Cerebellar cortex (tissue), 1 donor: ENCODE measurements at places on chromosomes 2 and 18.
A peak's percentile ranks its signal among the peaks of the same experiment; 100 is the strongest.

- no peak for DNase-seq
Measured at GRCh38 chr2:132627536-132627935, 42.5 kb downstream of the LYPD1 start.

GRCh38 chr18:21897811-21898210 lies 157.2 kb downstream of the MIB1 start:
- DNase-seq: peak; percentile 46

GRCh38 chr18:74577019-74577418 lies 20.7 kb upstream of the ZNF407 start:
- no peak for DNase-seq

DNA sequence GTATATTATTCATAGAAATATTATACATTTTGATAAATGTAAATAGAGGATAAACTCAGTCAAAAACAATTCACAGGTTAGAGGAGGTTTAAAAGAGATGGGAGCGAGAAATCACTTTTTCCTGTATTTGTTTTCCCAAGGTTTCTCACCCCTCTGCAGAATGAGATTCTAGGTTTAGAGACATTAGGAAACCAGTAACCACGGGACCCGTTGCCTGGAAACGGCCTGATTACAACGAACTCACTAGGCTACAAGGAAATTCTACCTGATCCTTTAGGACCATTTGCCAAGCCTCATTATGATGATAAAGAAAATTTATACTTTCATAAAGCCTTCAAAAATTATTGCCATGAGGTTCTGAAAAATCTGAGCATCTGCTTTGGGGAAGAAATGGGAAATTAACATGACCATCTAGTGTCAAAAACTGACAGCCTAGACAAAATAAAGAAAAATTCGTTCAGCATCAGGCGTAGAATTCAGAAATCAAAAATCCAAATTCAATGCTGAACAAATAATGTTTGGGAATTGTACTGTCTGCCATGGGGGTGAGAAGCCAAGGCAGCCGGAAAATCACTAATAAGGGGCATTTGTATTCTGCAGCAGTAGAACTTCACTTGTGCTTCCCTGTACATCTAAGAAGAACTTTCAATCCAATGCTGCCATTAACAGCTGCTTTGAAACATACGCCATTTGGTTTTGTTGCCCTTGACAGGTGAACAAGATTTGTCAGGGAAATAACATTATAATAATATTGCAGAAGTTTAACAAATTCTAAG lies 262.3 kb downstream of the NRXN1 start:
- DNase-seq: peak; percentile 77

GRCh38 chr2:239640210-239640609 lies 239.4 kb upstream of the HDAC4 start:
- DNase-seq: no peak

GRCh38 chr2:20212459-20212870 lies 12.5 kb downstream of the SDC1 start:
- no peak for DNase-seq

GRCh38 chr2:66865161-66865560 lies 430.2 kb downstream of the MEIS1 start:
- DNase-seq: no peak

DNA sequence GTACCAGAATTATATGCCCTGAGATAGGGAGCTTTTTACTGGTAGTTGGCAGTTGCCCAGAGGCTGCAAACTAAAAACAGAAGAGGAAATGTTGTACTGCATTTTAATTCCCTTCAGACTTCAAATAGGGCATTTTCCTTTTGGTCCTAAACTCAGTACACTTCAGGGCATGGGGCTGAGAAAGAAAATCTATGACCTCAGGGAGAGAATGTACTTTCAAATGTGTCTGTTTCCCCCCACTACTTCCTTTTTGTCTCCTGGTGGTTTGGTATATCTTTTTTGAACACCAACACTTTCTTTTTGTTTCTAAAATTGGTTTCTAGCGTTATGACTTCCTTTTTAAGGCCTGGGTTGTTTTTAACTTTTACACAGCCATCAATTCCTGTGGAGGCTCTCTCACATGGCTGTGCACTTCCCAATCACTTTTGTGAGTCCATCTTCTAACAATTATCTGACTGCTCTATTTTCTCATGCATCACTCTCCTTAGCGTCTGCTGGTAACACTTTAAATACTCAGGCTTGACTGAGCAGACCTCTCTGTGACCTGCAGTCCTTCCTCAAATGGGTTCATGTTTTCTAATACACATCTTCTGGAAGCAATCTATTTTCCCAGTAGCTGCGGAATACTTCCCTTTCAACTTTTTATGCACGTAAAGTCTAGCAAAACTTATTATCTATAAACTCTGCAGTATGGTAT lies 596.0 kb downstream of the LRP1B start:
- no peak for DNase-seq

- no peak for DNase-seq
Measured at GRCh38 chr18:6118080-6118479, 222.8 kb upstream of the TMEM200C start.

DNA sequence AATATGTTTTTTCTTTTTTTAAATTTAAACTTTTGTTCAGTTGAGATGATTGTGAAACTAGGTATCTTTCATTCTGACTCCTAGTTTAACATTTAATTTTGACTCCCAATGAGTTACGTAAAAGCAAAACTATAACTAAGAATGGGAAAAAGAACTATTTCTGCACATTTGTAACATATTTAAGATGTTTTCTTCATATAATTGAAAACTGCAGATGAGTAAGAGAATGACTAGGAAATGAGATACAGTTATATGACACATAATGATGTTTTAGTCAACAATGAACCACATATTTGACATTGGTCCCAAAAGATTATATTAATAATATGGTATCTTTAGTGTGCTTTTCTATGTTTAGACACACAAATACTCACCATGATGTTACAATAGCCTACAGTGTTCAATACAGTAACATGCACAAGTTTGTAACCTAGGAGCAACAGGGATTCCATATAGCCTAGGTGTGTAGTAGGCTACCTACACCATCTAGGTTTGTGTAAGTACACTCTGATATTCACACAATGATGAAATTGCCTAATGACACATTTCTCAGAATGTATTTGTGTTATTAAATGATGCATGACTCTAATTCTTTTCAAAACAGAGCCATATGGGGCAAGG lies 12.6 kb downstream of the ERMN start:
- no peak for DNase-seq

GRCh38 chr2:24385366-24385765 lies 25.0 kb upstream of the ITSN2 start:
- no peak for DNase-seq

- DNase-seq: peak; percentile 14
Measured at GRCh38 chr2:201357221-201357620, at the start of gene FLACC1. TSS of gene FLACC1 (minus strand) at chr2:201357345. CDS start at chr2:201351404, 5,941 bp downstream.

GRCh38 chr18:75226286-75226955 lies 15.8 kb downstream of the TSHZ1 start:
- DNase-seq: no peak

GRCh38 chr18:61322265-61322873 lies 10.9 kb upstream of the CDH20 start:
- DNase-seq: peak; percentile 27

DNA sequence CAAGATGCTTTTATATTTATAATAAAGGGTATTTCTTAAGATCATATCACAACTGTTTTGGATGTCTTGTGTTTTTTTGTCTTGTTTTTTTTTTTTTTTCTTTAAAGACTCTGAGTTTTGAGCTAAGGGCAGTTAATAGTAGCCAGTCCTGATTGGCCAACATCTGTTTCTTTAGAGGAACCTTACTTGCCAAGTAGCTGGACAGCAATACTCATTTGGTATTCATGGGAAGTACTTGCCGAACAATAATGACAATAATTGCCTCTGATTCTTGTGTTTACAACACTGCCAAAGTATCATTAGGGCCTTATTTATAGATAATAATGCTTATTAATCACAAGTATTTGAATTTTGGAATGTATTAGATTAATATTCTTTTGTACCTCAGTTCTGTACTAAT lies 17.1 kb upstream of the POU3F3 start:
- DNase-seq: no peak
